ENCODE measurements at places on chromosomes 11 and 22.

DNA sequence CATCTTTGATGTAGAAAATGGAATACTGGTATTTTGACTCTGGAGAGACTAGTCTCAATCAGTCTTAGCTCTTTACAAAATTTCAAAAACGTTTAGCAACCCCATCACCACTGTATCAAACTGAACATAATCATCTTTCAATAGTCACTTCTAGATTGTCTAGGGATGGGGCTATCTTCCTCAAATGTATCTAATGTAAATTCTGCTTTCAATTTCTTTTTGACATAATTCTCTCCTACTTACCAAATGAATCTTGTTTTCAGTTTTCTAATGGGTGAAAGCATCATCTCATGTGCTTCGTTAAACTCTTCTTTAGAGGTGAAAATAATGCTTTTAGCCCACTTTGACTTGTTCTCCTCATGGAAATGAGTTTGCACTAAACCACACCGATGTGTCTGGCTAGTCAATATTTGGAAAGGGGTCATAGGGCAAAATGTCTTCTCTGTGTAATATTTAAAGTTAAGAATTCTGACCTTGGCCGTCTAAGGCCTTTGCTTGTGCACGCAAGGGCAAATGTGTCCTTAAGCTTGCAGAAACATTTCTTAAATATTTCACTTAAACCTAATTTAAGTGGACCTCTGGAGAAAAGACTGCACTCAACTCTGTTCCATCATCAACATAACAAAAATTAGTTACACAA is 5.2 kb downstream of the SIK3 start:
- no peak for DNase-seq

DNA sequence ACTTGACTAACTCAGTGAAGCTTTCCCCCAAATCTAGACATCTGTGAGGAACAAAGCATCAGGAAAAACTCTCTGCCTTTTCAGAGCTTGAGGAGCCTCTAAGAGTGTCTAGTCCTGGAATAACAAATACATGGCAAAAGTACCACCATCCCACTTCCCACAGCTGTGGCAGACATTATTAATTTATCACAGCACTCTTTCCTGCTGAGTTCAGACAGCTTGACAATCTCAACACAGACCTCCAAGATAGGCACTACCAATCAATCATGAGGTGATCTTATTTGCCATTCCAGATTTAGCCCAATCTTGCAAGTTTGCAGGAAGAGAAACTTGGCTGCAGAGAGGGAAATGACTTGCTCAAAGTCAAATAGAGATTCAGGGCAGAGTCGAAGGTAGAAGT is 202.8 kb downstream of the MN1 start:
- no peak for DNase-seq

GRCh38 chr22:46792841-46793261 is 30.4 kb downstream of the TBC1D22A start:
- no peak for DNase-seq

DNA sequence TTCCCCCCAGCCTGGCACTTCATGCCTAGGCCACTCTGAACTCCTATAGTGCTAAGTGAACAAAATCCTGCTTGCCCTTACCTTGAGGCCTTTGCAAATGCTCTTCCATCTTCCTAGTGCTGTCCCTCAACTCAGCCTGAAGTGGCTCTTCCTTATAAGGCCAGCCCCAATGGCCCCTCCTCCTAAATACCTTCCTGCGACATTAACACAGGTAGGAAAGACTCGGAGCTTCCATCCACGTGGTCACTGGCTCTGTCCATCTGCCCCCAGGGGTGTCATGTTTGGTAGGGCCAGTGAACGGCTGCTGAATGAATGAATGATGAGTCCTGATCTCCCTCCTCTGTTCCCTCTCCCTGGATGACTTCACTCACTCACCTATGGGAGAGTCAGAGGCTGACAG is 4.2 kb downstream of the PDE2A start:
- no peak for DNase-seq

DNA sequence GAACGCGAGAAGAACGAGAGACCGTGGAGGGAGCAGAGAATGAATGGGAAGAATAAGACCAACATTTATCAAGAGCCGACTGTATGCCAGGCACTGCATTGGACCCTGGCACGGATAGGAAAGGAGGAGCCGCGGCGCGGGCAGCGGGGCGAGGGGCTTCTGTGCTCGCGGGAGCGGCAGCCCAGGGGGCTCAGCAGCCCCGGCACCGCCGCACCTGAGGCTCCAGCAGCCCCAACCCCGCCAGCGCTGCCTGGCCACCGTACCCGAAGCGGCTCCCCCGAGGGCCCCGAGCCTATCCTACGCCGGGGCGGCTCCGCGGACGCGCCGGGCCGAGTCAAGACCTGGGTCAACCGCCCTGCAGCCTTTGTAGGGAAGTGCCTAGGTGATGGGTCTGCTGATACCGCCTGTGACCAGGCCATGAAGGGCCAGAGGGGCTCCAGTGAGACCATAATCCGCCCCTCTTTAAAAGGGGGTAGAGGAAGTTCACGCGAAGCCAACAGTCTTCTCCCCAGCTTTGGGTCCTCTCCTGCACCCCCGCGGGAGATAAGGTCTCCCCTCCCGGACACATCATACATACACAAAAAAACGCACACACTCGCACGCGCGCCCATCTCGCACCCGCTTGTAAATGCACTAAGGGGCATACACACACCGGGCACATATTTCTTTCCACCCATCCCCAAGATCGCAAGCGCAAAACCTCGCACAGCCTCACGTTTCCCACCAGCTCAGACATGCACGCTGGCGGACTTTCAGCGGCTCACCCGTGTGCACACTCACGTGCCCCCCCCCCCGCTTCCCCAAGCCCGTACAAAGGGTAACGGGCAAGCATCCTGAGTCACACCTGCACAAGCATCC is 935 bp upstream of the RTN4RL2 start:
- DNase-seq: no peak

DNA sequence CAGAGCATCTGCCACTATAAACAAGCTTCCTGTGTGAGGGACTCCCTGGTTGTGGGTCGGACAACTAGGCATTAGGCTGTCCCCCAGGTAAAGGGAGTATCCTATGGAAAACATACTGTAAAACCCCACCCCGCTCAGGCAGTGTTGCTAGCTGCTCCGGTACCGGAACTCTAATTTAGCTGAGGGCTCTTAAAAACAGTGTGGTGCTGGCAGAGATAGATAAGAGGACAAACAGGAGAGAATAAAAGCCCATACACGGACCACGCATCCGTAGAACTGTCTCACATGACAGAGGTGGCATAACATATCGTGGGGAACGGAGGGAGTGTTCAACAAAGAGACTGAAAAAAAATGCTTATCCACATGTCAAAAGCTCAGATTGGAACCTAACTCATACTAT is 3.4 kb upstream of the MOGAT2 start:
- DNase-seq: no peak

GRCh38 chr11:126663749-126664592 is 308.5 kb downstream of the ST3GAL4 start:
- DNase-seq: no peak
